ENCODE measurements at places on chromosomes 12 and 14.

DNA sequence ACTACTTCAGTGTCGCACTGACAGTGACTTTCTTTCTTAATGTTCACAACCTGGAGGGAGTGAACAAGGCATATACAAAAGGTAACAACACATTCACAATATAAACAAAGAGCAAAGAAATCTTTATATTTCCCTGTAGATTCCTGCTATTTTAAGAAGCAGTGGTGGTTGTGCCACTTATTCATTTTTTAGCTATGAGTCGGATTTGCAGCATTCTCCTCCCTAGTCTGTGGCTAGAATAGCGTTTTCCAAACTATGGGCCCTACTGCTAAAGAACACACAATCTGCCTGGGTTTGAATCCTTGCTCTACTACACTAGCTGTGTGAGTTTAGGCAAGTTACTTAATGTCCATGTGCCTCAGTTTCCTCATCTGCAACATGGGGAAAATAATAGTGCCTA lies 18.6 kb upstream of the MDM1 start:
- H3K36me3 ChIP-seq = no peaks in the 10 kb centered on the region
- H3K27me3 ChIP-seq = no peaks in the 10 kb centered on the region
- H3K27ac ChIP-seq = peak overlapping the region; percentile 44
- H3K4me1 ChIP-seq = peaks cover 14% of the 10 kb centered on the region

DNA sequence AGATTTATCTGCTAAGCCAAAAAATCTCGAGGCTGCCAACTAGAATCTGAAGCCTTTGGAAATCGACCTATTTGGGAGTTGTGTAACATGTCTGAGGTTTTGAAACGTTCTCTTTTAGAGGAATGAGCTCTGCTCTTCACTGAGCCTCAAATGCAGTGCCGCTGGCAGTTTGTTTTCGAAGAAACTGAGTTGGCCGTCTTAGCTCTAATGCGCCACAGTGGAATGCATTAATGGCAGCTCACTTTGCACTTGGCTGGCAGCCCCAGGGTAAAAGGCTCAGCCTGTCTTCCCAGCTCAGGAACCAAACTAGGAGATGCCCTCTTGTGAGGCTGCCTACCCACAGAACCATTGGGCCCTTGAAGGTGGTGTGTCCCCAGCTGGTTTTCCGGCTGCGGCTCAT lies 53.8 kb downstream of the SFSWAP start:
- no peak for DNase-seq
- no peak overlapping the region for H3K27ac ChIP-seq
- no peaks in the 10 kb centered on the region for H3K27me3 ChIP-seq
- H3K4me3 ChIP-seq = no peak overlapping the region

DNA sequence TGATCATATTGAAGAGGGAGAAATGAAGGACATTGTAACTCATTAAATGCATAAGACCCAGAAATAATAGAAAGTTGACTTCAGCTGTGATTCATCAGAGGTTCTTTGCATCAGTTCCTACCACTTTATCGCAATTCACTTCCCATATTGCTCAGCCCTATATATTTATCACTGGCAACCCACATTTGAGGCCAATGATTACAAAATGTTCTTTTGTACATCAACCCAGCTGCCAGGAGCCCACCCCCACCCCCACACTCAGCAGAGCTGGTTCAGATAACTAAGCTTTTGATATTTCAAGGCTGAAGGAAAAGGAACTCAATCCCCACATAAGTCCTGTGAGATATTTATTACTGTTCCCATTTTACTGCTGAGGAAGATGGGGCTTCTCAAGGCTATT lies 51.2 kb upstream of the TMPO start:
- H3K4me1 ChIP-seq = no peaks in the 10 kb centered on the region
- H3K27ac ChIP-seq = no peak overlapping the region
- no peak overlapping the region for H3K4me3 ChIP-seq
- H3K36me3 ChIP-seq = no peaks in the 10 kb centered on the region
- no peaks in the 10 kb centered on the region for H3K27me3 ChIP-seq
- DNase-seq = no peak

DNA sequence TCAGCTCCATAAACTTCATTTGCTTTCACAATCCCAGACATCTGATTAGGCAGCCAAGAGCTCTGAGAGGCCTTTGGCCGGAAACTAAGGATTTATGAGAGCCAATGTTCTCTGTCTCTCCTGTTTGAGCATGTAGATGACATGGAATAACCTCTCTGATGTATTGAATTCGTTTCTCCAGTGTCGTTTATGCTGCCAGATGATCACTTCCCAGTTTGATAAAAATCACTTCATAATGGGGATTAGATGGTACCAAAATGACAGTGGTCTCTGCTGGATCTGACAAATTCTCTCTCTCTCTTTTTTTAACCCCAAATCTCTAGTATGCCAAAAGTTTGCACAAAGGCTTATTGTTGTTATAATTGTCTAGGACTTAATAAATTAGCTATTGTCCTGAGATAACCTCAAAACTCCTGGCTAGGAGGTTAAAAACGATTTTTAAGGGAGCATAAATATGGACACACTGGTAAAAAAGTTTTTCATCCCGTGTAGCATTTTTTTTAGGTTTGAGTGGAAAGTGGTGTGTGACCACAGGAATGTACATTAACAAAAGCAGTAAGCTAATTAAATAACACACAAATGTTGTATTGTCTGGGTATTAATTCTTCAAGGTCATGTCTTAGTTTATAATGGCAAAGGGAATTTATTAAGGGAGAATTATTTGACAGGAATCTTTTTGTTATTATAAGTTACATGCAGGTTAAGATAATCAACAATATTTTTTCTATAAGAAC lies 82.6 kb upstream of the USP44 start:
- no peaks in the 10 kb centered on the region for H3K4me1 ChIP-seq
- peaks cover 5% of the 10 kb centered on the region for H3K27me3 ChIP-seq
- H3K27ac ChIP-seq = no peak overlapping the region
- no peak overlapping the region for H3K4me3 ChIP-seq
- no peak for DNase-seq

DNA sequence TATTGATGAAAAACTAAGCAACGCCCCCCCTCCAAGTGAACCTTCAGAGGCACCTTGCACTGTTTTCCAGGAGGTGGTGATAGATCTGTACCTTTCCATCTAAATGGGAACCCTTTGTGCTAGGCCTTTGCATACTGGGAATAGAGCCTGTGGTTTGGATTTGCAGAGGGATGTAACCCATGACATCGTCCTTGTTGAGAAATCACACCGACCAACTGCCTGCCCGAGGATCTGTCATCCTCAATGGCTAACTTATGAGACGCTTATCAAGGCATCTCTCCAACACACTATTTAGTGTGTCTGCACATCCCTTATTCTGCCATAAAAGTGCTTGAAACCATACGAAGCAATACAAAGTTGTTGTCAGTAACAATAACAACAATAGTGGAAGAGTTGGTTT lies 22.9 kb downstream of the NTN4 start:
- H3K27me3 ChIP-seq = no peaks in the 10 kb centered on the region
- no peak overlapping the region for H3K4me3 ChIP-seq
- H3K4me1 ChIP-seq = no peaks in the 10 kb centered on the region
- DNase-seq = no peak
- H3K36me3 ChIP-seq = no peaks in the 10 kb centered on the region
- H3K27ac ChIP-seq = no peak overlapping the region

DNA sequence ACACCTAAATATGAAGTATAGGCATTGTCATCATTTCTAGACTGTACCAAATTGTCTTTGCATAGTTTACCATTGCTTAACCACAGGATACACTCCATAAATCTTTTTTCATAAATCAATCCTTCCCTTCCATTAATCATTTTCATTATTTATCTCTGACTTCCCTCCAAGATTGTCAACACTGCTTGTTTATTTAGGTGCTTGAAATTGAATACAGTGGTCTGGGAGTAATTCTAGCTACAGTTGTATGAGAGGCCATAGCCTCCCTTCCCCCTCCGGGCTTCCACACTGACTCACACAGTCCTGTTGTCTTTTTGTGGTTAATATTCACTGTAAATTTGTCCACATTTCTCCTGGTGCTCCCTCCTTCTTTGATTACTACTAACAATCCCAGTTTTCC lies 114.2 kb upstream of the ARID2 start:
- H3K27me3 ChIP-seq = peaks cover 2% of the 10 kb centered on the region
- no peaks in the 10 kb centered on the region for H3K36me3 ChIP-seq
- DNase-seq = no peak
- H3K4me1 ChIP-seq = no peaks in the 10 kb centered on the region

DNA sequence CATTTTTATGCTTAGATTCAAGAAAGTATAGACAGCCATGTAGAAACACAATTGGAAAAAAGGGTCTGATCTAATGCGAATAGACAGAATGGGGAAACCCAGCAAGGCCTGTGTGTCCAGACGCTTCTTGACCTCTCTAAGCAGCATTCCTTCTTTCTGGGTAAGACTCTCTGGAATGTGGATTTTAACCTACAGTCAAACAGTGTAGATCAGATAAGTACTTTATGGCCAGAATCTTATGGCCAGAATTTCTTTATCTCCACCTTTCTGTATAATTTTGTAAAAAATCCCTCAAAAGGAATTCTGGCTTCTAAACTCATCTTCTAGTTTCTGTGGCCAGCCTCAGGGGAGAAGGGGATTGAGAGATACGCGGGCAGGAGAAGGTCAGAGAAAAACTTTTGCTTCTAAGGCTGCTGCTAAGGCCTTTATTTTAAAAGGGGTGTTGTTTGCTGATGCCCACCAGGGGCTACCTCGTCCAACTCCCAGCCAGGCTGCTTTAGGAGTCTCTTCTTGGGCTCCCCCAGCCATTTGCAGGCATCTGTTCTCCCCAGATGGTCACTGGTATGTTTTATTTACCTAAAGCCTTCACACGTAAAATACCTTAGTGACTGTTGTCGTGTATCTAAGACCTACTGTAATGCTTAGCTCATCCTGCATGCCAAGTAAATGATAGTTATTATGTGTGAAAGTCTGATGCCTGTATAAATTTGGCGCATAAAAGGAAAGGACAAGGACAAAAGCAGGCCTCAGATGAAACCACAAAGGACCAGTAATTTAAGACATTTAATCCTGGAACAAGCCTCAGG lies 68.4 kb downstream of the ANO6 start:
- peak overlapping the region; percentile 95 for H3K27ac ChIP-seq
- peaks cover 6% of the 10 kb centered on the region for H3K27me3 ChIP-seq
- peak; percentile 57 for DNase-seq
- H3K4me3 ChIP-seq = peak overlapping the region; percentile 64
- peaks cover 28% of the 10 kb centered on the region for H3K4me1 ChIP-seq

DNA sequence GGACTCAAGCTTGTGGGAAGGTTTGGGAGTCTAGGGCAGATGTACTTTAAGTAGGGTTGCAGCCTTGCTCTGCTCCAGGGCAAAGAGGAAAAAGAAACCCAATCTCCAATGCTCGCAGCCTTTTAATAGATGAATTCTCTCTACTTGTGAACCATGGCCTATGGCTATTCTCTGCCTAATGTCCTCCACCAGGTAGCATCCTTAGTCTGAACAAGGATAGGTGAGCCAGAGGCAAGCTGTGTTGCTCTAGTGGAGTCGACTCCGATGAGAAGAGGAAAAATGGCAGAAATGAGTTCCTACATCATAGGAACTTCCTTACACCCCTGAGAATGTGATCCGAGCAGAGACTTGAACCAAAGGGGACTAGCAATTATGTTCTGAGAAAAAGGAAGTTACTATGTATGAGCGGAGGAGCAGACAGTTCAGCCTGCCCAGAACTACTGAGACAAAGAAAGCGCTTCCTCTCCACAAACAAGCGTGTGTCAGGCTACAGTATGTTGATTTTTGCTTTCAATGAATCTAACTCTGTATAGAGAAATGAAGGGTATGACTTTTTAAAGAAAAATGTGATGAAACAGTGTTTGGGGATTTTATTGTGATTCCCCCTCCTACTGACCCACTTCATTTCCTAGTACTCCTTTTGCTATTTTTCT lies 153.6 kb upstream of the ARID2 start:
- DNase-seq = no peak
- H3K27me3 ChIP-seq = no peaks in the 10 kb centered on the region
- no peaks in the 10 kb centered on the region for H3K36me3 ChIP-seq
- H3K4me3 ChIP-seq = no peak overlapping the region
- H3K27ac ChIP-seq = no peak overlapping the region

DNA sequence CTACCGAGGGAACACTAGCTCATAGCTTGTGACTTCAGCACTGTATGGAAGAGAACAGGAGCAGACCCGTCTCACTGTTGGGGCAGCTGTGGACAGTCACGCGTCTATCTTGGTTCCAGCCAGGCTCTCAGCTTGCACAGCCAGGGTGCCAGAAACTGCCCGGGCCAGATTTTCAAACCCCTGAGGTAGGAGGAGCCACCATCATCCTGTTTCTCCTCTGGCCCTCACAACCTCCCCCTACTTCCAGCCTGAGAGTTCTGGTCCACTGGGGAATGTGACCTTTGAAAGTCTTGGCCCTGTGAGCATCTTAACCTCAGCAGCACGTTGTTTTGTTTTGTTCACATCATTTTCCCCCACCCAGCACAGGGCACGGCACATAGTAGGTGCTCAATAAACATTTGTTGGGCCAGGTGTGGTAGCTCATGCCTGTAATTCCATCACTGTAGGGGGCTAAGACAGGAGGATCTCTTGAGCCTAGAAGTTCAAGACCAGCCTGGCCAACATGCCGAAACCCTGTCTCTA lies 50.4 kb downstream of the PSMA6 start:
- peak overlapping the region; percentile 14 for H3K27ac ChIP-seq
- no peaks in the 10 kb centered on the region for H3K36me3 ChIP-seq
- peaks cover 4% of the 10 kb centered on the region for H3K4me1 ChIP-seq
- DNase-seq = no peak
- no peak overlapping the region for H3K4me3 ChIP-seq

DNA sequence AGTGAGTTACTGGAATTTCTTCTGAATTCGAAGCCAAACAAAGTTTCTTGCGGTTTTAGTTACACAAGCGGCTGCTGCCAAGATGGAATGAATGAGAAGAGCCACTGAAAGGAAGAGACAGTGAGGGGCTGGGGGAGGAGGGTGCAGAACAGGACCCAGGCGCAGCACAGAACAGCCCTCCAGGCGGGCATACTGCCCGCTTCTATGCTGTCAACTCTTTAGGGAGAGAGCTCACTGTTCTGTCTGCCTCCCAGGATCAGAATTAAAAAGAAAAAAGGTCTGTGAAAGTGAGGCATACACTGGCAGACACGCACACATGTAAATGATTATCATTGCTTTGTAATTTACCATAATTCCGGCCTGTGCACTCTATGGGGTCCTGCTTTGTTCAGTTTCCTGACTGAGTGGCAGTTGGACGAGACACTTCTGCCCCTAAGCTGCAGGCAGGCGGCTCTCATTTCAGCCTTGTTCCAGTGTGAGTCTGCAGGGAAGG lies 231.6 kb downstream of the CACNA1C start:
- no peak overlapping the region for H3K4me3 ChIP-seq
- peaks cover 8% of the 10 kb centered on the region for H3K27me3 ChIP-seq
- peaks cover 15% of the 10 kb centered on the region for H3K36me3 ChIP-seq
- no peak for DNase-seq
- no peak overlapping the region for H3K27ac ChIP-seq

GRCh38 chr12:27190761-27191160 lies 53.3 kb upstream of the STK38L start:
- H3K4me3 ChIP-seq = no peak overlapping the region
- peaks cover 2% of the 10 kb centered on the region for H3K4me1 ChIP-seq
- H3K27me3 ChIP-seq = peaks cover 2% of the 10 kb centered on the region
- no peaks in the 10 kb centered on the region for H3K36me3 ChIP-seq
- no peak overlapping the region for H3K27ac ChIP-seq

- no peak overlapping the region for H3K4me3 ChIP-seq
- H3K4me1 ChIP-seq = peaks cover 2% of the 10 kb centered on the region
- H3K36me3 ChIP-seq = peaks cover 14% of the 10 kb centered on the region
- no peak overlapping the region for H3K27ac ChIP-seq
- no peaks in the 10 kb centered on the region for H3K27me3 ChIP-seq
Measured at GRCh38 chr14:61868846-61869245, 106.6 kb downstream of the SNAPC1 start.

Data from glutamatergic neuron (in vitro differentiated cells).